ENCODE measurements at places on chromosomes 11 and 22.

- no peak for DNase-seq
Measured at GRCh38 chr22:29936186-29936585, 53.2 kb downstream of the MTMR3 start.

GRCh38 chr22:36162127-36163034, 1.8 kb upstream of the APOL3 start:
- no peak for DNase-seq

- DNase-seq: no peak
Measured at GRCh38 chr11:77441426-77441825, 32.5 kb downstream of the PAK1 start.

GRCh38 chr11:126355324-126355925, at the start of gene ST3GAL4:
Gene ST3GAL4, plus strand, starts transcription at chr11:126355686. Its CDS starts 50,470 bp downstream, at chr11:126406156.
- peak; percentile 51 for DNase-seq

GRCh38 chr11:121035780-121036179, 11.9 kb downstream of the TBCEL start:
- no peak for DNase-seq

- no peak for DNase-seq
Measured at GRCh38 chr22:44389926-44390612, 77.3 kb upstream of the SHISAL1 start.

DNA sequence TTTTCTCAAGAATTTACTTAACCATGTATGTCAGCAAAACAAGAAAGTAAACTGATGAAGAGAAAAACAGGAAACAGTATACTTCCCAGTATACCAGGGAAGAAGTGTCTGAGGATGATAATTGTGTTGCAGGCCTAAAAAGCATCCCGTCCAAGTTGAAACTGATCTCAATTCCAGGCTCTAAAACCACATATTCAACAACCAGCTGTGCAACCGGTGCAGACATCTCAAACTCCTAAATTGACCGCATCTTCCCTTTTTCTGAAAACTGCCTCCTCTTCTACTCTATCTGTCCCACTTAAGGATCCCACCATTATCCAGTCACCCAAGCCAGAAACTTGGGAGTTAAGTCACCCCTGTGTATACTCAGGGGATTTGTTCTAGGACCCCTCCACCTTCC, 47.2 kb downstream of the CCDC83 start:
- no peak for DNase-seq

- no peak for DNase-seq
Measured at GRCh38 chr11:103436131-103436770, 327.0 kb downstream of the DYNC2H1 start.

GRCh38 chr11:72451831-72452376, 17.6 kb upstream of the CLPB start:
- no peak for DNase-seq

- DNase-seq: no peak
Measured at GRCh38 chr11:112392904-112393303, 132.2 kb upstream of the PLET1 start.

Measured in stimulated activated CD8-positive, alpha-beta memory T cell treated with anti-CD3 and anti-CD28 coated beads, Interleukin-15, amount 100 ng/mL, for 24 hours (primary cell).